ENCODE measurements at places on chromosomes 3 and 15.

DNA sequence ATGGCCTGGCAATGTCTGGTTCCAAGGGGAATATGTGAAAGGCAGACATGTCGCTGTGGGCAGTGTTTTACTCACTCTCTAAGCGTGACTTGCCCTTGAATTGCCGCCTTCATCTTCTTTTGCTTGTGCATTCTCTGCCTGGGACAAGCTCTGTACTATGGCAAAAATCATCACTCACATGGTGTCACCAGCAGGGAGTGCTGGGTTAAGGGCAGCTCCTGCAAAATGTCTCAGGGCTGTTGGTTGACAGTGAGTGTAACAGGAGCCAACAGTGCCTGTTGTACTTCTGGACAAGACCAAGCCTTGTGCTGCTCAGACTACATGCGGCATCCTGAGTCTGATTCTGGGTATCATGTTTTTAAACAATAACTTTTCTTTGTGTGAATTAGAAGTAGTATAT is 45.3 kb upstream of the KY start:
- DNase-seq, result no peak

- no peak for DNase-seq
Observed at GRCh38 chr3:33403756-33404155, 36.4 kb downstream of the UBP1 start.

DNA sequence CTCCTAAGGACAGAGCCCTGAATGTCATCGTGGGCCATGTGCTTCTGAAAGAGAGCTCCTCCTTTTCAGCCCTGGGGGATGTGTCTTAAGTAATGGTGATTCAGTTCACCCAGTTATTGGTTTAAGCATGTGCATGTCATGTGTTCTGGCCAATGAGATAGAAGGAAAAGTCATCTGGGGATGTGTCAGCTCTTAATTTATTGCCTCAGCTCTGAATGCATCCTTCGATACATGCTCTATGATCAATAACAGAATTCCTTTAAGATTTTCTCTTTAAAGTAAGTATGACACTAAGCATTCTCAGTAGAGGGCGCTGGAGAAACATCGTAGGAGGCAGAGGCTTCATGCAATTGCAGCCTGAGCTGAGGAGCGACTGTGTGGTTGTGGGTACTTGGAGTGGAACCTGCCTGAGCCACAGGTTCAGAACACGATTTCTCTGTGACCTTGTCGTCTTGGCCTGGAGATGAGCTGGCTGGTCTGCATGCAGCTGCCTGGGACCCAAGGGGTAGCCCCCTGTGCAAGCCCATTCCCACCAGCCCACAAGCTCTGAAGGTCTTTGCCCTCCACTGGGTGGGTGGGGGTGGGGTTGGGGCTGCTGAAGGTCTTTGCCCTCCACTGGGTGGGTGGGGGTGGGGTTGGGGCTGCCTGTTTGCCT is 69.5 kb downstream of the C3orf38 start:
- DNase-seq, result peak; percentile 78

DNA sequence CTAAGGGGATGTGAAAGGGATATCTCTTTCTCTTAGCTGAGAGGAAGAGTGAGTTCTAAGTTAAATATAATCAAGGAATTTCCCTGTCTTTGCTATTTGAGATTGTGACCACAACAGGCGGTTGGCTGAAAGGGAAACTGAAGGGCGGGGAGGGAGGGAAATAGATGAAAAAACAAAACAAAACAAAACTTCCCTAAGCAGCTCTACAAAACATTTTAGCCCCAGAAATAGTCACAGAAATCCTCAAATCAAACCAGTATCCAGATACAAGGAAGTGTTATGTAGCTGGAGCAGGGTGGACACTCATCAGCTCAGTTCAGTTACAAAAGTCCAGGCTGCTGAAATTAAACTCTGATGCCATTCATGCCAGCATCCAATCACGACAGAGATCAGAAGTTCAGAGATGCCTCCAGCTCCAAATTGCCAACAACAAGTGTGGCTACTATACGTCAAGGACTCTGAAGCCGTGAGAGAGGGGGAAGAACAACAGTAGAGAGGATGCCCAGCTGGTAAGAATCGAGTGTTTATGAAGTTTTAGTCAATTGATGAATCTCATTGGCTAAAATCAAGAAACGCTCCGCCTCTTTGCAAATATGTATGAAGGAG is 319 bp upstream of the TP63 start:
- DNase-seq, result no peak

DNA sequence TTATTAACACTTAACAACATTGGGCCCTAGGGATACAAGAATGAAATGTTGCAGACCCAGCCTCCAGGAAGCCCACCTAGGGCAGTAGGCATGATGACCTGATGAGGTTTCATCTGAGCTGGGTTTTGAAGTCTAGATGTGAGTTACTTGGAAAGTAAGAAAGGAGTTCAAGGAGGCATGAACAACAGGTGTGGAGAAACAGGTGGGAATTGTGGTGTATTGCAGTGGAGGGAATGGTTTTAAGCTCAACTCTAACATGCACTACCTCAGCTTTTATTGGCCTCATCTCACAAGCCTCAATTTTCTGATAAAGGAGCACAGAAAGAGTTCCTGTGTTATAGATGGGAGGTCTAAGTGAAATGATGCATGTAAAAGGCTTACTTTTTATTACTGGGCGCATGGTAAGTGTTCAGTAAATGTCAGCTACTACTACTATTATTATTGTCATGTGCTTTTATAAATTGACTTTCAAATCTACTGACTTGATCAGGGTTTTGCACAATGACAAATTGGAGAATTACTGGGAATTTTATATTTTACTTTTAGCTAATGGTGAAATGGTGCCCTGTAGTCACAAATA is 19.3 kb downstream of the SCAANT1 start:
- no peak for DNase-seq

DNA sequence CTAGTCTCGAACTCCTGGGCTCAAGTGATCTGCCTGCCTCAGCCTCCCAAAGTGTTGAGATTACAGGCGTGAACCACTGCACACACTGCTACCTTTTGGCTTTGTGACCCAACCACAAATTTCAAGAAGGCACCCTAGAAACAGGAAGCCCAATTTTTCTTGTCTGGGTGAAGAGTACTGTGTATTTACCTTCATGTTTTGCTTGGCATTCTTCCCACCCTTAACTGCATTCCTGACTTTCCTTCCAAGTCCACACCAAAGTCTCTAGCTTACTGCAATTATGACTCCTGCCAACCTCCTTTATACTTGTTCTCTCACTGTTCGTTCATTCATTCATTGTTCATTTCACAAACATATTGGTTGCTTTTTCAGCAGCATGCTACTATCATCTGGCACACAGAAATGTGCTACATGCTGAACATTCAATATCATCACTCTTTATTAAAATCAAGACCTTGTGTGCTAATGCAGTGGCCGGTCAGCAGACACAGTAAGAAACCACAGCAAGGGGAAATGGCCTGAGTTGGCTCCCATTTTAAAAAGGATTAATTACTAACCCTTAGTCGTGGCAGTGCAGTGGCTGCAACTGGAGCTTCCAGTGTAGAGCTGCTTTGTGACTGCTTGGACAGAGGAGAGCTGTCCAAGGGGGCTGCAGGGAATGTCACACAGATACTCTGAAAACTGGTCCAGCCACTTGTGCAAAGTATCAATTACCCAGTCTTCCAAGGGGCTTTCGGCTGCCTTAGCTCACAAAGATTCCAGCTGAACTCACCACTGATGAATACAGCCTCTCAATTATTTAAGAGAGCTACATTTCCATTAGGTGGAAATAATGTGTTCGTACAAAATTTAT is 94.0 kb downstream of the ETFA start:
- DNase-seq, result no peak

DNA sequence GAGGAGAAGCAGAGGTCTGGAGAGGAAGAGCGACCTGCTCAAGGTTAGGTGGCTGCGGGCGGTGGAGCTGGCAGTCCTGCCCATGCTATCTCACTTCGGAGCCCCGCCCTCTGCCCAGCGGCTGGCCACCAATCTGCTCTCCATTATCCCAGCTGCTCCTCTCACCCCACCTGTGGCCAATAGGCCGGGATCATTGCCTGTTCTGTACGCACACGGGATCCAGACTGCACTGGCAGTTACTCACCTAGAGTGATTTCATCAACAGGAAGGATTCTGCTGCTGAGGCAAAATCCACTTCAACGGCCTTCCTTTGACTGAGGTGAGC is 100.6 kb downstream of the TLE3 start:
- no peak for DNase-seq

DNA sequence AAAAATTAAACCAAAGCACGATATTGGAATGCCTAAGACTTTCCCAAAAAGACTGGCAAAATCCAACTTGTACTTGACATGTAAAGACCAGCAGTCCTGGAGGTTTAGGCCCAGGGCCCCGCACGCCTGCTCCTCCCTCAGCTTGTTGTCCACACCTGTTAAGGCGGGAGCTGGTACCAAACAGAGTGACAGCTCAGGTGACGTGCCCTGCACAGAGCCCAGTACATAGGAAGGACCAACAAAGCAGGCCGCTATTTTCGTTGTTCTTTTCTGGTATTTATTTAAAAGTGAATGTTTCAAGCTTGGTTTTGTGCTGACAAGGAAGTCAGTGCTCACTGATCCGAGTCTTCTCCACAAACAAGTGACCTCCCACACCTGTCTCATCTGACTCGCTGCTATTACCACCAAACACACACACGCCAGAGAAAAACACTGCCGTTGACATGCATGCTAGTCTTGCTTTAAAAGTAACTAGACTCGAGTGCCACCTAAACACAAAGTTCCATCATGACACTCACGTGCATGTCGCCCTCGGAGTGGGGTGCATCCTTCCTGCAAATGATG is 50.2 kb downstream of the HERC2 start:
- DNase-seq, result no peak

DNA sequence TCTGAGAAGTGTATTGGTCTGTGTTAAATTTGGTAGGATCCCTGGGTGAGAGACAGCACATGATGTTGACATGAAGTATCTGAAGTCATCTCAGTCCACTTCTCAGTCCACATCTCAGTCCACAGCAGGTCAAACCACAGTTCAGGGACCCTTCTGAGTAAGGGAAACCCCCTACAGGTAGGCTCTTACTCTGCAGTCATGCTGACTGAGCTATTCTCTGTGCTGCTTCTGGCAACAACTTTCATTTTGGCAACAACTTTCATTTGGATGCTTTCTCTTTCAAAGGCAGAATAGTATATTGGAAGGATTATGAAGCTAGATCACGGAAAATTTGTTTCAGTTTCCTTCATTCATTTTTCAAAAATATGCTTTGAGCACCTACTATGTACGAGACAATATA is 178.2 kb upstream of the GOLIM4 start:
- DNase-seq, result no peak

Measured in COLO829 (cell line).